Omental fat pad (tissue), 4 donors: ENCODE measurements at places on chromosomes 2 and 18.

DNA sequence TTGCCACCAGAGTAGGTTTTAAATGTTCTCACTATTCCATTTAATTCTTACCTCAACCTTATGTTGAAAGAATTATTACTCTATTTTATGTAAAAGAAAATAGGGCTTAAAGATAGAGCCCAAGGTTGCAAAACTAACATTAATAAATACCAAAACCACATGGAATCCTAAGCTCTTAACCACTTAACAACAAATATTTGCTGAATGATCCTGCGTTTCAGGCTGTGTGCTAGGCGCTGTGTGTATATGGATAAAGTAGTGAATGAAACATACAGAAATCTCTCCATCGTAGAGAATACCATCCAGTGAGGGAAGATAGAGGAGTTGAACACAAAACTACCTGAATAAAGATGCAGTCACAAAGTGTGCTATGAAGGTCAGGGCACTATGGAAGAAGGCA lies 485.1 kb downstream of the THSD7B start:
- DNase-seq, result no peak

DNA sequence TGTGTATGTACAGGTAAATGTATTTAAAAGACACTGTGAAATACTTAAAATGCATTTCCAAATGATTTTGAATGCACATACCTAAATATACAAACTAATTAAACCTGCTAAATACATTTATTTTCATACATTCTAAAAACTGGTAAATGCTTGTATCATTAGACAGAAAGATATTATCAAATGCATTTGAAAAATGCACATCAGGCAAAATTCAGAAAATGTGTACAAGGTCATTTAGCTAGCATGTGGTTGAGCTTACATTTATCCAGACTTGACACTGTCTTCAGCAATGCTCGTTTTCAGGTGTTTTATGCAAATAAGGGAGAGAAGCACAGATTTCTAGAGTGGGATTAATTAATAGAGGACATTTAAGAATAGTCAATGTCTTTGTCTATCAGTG lies 374.2 kb downstream of the SUCLG1 start:
- no peak for DNase-seq

- no peak for DNase-seq
These were observed 167.8 kb downstream of the PMAIP1 start for GRCh38 chr18:60067426-60068210.

DNA sequence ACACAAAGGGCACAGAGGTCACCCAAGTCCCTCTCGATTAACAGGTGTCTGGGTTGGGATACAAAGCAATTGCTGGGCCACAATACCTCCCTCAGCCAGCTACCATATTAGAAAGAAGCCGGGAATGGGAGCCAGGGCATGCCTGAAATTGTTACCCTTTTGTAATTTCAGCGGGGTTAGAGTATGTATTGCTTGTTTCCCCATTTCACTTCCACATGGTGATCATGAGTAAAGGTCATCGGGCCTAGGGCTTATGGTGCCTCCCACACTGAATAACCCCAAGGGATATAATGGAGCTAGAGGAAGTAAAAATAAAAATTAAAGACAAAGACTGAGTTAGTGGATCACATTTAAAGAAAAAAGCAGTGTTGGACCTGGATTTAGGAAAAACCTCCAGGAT lies 437.2 kb upstream of the KLHL29 start:
- DNase-seq, result no peak

DNA sequence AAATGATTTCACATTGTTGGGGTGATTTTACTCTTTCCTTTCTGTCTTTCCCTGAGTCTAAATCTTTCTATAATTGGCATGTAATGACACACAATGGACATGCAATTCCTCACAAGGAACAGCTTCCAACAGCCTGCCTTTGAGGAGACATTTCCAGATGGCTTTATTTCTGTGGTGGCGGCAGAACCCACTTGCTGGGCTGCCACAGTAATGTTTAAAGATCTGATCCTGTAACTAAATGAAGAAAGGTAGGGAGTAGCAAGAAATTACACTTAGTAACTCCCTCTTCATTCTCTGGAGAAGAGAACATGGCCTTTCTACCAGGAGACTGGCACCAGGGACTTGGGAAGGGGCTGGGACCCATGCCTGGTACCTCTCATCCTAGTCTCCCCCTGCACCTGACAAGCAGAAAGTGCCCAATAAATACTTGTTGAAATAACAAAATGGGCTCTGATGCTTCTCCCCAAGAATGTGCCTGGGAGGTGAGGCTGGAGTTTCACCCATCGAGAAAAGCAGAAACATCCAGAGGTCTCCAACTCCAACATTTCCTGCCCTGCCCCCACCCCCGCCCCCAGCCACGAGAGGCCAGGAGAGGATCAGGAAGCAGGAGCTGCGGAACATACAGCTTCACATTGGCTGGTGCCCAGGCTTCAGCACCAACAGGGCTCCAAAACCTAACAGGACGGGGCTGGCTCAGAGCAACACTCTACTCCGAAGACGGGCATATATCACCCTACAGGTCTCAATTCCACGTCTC lies 92.1 kb downstream of the PXDN start:
- no peak for DNase-seq

DNA sequence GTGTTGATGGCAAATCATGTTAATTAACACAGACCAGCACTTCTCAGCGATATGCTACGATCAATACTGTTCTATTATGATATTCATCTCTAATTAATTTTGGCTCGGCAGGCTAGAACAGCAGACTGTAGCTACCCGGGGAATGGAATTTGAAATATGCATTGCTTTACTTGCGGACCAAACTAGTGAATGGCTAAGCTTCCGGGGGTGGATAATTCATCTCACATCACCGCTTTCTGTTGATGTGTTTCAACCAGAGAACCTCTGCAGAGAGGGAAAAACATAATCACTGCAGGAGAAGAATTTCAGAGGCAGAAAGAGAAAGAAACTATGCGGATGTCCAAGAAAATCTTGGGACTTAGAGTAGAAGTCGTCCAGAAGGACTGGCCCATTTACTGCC lies 490.9 kb downstream of the STK39 start:
- DNase-seq, result no peak

- no peak for DNase-seq
These were observed 42.2 kb upstream of the RTN4 start for GRCh38 chr2:55092439-55092838.

- no peak for DNase-seq
These were observed 489.9 kb downstream of the NYAP2 start for GRCh38 chr2:225889452-225889851.

- no peak for DNase-seq
These were observed 320.1 kb upstream of the GALNT5 start for GRCh38 chr2:156937430-156937829.

DNA sequence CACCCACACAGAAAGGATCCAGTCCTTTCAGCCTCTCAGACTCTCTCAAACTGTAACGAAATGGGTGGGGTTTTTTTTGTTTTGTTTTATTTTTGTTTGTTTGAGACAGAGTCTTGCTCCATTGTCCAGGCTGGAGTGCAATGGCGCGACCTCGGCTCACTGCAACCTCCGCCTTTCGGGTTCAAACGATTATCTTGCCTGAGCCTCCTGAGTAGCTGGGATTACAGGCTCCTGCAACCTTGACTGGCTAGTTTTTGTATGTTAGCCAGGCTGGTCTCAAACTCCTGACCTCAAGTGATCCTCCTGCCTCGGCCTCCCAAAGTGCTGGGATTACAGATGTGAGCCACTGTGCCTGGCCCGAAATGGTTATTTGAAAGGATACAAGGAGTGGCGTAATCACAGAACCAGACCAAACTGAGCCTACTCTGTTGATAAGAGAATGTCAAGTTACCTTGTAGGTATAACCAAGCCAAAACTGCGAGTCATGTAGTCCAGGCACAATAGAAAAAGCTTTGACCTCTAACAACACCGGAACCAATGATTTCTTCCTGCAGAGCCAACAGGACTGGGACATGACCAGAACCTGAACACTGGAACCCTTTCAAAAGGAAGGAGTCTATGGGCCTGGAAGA lies 72.5 kb downstream of the NCAPH start:
- DNase-seq, result no peak

DNA sequence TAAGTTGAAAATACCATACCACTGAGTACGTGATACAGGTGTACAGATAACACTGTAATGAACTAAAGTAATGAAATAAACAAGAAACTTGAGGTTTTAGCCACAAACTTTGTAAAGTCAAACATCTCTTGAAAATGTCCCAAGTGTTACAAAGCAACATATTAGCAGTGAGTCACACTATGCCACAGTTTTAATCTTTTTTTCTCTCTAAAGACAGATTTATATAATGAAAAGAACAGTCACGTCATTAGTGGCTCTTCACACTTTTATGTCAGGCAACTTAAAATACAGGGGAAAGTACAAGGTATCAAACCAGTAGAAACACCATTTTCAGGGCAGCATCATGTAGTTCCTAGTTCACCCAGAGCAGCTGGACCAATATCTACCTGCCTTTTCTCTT lies 42.1 kb downstream of the RAPH1 start:
- DNase-seq, result no peak

DNA sequence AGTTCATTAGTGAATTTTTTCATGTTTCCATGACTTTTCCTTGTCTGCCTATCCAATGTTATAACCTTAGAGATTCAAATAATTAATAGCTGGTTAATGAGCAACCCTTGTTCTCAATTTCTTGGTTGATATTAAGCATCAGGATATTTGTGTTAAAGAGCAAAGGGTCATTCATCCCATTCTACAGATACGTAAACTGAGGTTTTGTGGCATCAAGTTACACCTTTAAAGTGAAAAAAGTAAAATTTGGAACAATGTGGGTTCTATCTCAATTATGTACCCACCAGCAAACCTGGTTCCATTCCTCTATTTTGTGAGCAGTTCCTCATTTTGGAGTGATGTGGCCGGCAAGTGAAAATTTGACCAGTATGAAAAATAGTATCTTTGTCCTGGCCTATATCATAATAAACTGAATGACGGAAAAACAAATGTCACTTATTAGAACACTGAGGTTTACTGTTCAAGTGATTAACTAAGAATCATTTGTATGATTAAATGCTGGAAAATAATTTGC lies 220.5 kb upstream of the ATP5MC3 start:
- DNase-seq, result no peak

GRCh38 chr2:23530206-23530908 lies 145.4 kb downstream of the KLHL29 start:
- DNase-seq, result no peak

GRCh38 chr2:52520644-52521043 lies 1247.0 kb upstream of the CHAC2 start:
- DNase-seq, result no peak

GRCh38 chr2:88826399-88826798 lies 134.9 kb downstream of the RPIA start:
- no peak for DNase-seq

DNA sequence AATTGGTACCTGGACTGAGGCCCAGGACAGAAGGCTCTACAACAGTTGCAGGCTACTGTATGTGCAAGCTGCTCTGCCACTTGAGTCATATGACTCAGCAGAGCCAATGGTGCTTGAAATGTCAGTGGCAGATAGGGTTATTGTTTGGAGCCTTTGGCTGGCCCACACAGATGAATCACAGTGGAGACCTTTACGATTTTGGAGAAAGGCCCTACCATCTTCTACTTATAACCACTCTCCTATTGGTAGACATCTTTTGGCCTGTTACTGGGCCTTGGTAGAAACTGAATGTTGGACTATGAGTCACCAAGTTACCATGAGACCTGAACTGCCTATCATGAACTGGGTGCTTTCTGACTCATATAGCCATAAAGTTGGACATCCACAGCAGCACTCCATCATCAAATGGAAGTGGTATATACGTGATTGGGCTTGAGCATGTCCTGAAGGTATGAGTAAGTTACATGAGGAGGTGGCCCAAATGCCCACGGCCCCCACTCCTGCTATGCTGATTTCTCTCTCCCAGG lies 88.9 kb upstream of the NRXN1 start:
- no peak for DNase-seq

- no peak for DNase-seq
These were observed 88.1 kb upstream of the KLF7 start for GRCh38 chr2:207253666-207254345.

DNA sequence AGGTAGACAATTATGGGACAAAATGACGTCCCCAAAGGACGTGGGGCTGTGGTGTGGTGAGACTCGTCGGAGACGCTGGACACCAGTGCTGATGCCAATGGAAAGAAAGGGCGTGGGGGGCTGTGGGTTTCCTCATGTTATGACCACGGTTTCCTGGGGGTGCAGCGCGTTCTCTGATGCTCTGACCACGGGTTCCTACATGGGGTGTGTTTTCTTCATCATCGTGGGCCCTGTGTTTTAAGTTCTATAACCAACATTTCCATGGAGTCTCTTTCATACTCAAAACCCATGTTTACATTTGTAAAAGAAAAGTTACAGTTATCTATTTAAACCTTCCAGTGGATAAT lies 141.6 kb downstream of the RTP5 start:
- DNase-seq, result no peak

DNA sequence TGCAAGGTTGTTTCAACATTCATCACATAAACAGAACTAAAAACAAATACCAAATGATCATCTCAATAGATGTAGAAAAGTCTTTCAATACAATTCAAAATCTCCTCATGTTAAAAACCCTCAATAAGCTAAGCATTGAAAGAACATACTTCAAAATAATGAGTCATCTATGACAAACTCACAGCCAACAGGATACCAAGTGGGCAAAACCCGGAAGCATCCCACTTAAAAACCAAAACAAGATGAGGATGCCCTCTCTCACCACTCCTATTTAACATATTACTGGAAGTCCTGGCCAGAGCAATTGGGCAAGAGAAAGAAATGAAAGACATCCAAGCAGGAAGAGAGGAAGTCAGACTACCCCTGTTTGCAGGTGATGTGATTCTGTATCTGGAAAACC lies 992.2 kb upstream of the PIK3C3 start:
- DNase-seq, result no peak

DNA sequence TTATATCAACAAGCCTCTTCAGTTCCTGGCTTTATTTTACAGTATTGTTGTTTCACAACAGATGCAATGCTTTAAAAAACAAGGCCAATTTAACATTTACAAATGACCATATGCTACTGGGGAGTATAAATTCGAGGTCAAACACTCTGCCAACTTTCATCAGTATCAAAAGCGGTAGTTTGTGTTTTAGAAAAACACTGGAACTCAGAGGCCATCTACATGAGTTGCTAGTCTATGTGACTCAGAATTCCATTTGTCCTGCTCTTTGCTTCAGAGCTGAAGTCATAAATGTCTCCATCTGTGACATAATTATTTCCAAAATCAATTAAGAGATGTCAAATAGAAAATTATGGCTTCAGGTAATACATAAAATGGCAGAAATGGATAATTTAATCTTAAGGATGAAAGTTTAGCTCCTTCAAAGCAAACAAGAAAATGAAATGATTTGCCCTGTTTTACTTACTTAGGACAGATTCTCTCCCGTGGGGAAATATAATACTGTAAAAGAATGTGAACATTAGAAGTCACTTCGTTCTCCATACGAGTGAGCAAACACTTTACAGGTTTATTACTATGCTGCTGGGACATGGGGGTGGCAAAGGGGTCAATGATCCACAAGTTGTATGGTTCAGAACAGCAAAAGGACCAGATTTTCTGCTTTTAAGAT lies 3.7 kb downstream of the MEX3C start:
- DNase-seq, result no peak

GRCh38 chr2:30266051-30266621 lies 34.8 kb downstream of the LBH start:
- DNase-seq, result no peak

GRCh38 chr2:188663301-188663700 lies 310.9 kb upstream of the COL3A1 start:
- no peak for DNase-seq

GRCh38 chr18:30595942-30596341 lies 446.6 kb downstream of the DSC3 start:
- DNase-seq, result no peak
